ENCODE measurements at places on chromosomes 4 and X.

- no peak for DNase-seq
These were observed 171.1 kb downstream of the ZNF330 start for GRCh38 chr4:141391771-141392170.

- no peak for DNase-seq
These were observed 152.2 kb downstream of the SH3KBP1 start for GRCh38 chrX:19735244-19735643.

- no peak for DNase-seq
These were observed 944 bp downstream of the FUNDC2 start for GRCh38 chrX:155027509-155028066.

- no peak for DNase-seq
These were observed 114.4 kb downstream of the GLRA3 start for GRCh38 chr4:174714393-174715211.

GRCh38 chr4:128835498-128836222 lies 26.2 kb downstream of the JADE1 start:
- DNase-seq, result no peak

Measured in stimulated activated CD8-positive, alpha-beta memory T cell treated with anti-CD3 and anti-CD28 coated beads, Interleukin-4, amount 100 ng/mL, for 4 hours (primary cell).